Activated T-cell treated with anti-CD3 and anti-CD28 coated beads for 4 hours (primary cell): ENCODE measurements at places on chromosomes 5 and 9.
A peak's percentile ranks its signal among the peaks of the same experiment; 100 is the strongest.

DNA sequence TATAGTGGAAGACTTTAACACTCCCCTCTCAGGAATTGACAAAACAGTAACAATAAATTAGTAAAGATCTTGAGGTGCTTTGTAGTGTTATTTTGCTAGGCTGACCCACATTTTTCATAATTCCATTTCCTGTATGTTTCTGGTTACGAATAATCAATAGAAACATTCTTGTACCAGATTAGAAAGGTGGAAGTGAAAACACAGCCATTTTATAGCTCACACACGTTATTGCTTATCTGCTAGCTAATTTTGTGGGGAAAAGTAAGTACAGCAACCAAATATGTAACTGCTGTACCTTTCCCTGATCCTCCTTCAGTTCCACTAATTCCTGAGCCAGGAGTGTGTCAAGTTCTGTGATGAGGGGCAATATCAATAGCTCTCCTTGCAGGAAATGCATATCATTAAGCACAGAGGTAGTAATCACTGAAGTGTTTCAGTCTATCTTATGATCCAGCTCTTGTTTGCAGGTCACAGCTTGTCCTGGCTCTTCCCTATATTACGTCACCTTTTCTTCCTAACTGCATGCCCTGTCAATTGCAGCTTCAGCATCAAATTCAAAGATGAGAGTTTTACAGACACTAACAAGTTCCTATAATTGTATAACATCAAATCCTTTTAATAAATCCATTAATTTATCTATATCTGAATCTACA, 59.4 kb downstream of the MINAR2 start:
- no peak for DNase-seq

- DNase-seq, result no peak
Measured at GRCh38 chr9:113858282-113858681, 17.8 kb upstream of the ZNF618 start.

DNA sequence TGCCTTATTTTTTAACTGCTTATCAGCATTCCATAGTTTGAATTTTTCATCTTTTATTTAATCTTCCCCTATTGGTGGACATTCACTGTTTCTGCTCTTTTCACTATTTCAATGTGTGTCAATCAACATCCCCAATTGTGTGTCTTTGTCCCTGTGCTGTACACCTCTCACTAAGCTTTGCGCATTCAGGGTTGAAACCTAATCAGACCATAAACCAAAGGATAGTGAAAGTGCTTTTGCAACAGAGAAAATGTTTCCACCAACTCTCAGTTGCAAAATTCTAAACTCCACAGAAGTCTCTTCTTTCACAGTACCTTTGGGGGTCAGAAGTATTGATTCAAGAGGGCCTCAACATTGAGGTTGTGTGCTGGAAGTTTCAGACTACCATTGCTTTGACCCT, 127.1 kb upstream of the SAP30L start:
- no peak for DNase-seq

- DNase-seq, result no peak
Measured at GRCh38 chr9:122340161-122340560, 30.7 kb upstream of the PTGS1 start.

DNA sequence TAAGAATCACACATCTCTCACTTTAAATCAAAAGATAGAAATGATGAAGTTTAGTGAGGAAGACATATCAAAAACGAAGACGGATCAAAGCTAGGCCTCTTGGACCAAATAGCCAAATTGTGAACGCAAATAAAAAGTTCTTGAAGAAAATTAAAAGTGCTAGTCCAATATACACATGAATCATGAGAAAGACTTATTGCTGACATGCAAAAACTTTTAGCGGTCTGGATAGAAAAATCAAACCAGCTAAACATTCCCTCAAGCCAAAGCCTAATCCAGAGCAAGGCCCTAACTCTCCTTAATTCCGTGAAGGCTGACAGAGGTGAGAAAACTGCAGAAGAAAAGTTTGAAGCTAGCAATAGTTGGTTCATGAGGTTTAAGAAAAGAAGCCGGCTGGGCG, 164.4 kb upstream of the PANK3 start:
- DNase-seq, result no peak

DNA sequence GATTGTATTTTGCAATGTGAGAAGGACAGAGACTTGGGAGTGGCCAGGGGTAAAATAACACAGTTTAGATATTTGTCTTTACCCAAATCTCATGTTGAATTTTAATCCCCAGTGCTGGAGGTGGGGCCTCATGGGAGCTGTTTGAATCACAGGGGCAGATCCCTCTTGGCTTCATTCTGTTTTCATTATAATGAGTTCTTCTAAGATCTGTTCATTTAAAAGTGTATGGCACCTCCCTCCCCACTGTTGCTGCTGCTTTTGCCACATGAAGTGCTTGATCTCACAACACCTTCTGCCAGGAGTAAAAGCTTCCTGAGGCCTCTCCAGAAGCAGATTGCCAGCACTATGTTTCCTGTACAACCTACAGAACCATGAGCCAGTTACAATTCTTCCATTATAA, 28.1 kb downstream of the COX7C start:
- no peak for DNase-seq

- DNase-seq, result no peak
Measured at GRCh38 chr5:24428345-24428744, 216.4 kb downstream of the CDH10 start.

- no peak for DNase-seq
Measured at GRCh38 chr9:73541923-73542322, 390.3 kb downstream of the ANXA1 start.

DNA sequence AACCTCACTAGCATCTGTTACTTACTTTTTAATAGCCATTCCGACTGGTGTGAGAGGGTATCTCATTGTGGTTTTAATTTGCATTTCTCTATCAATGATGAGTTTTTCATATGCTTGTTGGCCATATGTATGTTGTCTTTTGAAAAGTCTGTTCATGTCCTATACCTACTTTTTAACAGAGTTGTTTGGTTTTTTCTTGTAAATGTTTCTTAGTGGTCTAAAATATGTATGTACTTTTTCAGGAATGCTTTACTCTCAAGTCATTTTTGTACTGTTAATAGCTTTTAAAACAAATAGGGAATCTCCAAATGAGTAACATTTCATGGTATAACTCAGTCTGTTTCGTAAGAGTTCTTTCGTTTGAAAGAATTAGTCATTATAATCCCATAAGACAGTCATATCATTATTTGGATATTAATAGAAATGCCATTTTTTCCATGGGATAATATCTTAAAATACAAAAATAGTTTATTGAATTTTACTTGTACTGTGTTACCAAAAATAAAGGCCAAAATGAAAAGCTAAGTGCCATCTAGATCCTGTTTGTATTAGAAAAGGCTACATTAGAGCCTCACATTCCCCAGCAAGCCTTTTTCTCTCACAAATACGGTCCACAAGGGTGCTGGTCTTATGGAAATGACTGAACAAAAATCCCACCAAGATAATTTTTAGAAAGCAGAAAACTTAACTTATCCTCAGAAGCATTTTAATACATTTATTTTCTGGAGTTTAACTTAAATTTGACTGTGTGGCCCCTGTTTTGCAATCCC, 247.7 kb downstream of the PJA2 start:
- no peak for DNase-seq

DNA sequence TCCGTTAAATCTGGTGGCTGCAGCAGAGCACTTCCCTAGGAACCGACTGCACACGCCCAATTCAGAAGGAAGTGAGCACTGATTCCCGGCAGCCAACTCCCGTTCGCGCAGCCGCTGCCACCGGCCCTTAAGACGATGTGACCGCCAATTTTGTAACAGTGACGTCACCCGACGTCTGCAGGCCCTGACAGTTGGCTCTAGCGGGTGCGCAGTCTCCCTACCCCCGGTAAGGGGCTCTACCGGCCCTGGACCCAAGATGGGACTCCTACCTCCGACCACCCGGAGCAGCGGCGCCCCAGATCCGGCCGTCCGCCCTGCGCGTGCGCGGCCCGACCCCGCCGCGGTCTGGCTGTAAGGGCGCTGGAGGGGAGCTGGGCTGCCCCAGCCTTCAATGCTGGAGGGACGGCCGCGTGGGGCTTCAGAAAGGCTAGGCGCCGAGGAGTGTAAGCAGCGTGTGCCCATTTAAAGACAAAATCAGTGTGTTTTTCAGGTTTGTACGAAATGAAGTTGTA, 19.1 kb downstream of the DNAJA1 start:
- peak; percentile 24 for DNase-seq

DNA sequence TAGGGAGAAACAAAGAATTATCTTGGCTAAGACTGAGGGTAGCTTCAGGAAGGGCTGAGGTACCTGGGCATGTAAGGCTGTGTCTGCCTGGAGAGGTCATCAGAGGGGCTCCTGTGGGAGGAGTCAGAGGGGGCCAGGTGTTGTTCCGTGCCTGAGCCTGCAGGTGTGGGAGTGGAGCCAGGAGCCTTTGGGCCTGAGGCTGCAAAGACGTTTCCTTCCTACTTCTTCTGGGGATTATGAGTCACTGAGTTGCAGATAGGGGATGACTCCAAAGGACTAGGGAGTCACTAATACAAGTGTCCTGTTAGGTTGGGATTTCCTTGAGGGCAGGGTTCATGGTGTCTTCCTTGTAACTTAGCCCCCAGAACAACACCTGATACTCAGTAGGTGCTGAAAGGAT, 391.1 kb downstream of the ARHGEF28 start:
- no peak for DNase-seq

DNA sequence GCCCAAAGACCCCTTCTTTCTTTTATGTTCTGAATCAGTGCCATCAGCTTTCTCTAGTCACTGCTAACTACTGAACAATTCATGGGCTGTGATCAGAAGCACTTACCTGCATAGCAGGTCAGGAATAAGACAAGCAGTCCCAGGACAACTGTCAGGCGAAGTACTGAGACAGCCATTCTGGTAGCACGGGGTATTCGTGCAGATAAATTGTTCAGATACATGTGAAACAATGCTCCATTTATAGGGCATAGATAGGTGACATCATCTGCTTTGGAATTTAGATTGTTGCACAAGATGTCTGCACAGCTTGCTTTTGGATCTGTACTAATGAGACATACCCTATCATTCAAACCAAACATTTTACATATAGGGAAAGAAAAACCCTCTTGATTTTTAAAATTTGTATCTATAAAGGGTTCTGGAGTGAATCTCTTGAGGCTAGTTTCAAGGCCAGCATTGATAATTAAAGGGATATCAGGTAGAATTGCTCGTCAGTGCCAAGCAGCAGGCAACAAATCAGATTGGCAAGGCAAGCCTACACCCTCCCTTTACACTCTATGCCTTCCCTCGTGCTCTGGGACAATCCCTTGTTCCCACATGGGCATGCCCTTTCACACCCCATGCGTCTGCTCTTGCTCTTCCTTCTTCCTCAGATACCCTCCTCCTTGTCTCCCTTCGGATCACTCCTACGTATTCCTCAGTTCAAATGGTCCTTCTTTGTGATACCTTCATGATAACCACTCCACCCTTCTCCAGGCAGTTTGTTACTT, at the start of gene C5orf46:
Gene C5orf46, minus strand, starts transcription at position 213 of the 770 bp plus-strand sequence. Its CDS starts 37 bp downstream, at position 176.
- no peak for DNase-seq

- no peak for DNase-seq
Measured at GRCh38 chr5:113771483-113771882, 258.0 kb downstream of the YTHDC2 start.

GRCh38 chr5:73746608-73747007, 120.6 kb downstream of the ARHGEF28 start:
- DNase-seq, result no peak
